Glomerular endothelial cell (primary cell): ENCODE measurements at places on chromosomes 6 and 20. TPM values are rescaled to one million over a fixed set of nuclear protein-coding genes. Genes with fewer than 3 reads are reported as not detected.

Gene KCNB1
- not detected in 2 replicates for total RNA-seq

Gene WDR46
- total RNA-seq, result 63.4 and 91.0 TPM in 2 replicates

Gene RAET1L
- not detected in 2 replicates for total RNA-seq

Gene DEFB124
- not detected in 2 replicates for total RNA-seq

Gene FILIP1
- 21.7 and 54.4 TPM in 2 replicates for total RNA-seq

Gene SCAF8
- 24.7 and 32.6 TPM in 2 replicates for total RNA-seq

Gene ERVFRD-1
- total RNA-seq, result 2.5 TPM in 2 replicates

Gene MYT1
- not detected in 2 replicates for total RNA-seq

DNA sequence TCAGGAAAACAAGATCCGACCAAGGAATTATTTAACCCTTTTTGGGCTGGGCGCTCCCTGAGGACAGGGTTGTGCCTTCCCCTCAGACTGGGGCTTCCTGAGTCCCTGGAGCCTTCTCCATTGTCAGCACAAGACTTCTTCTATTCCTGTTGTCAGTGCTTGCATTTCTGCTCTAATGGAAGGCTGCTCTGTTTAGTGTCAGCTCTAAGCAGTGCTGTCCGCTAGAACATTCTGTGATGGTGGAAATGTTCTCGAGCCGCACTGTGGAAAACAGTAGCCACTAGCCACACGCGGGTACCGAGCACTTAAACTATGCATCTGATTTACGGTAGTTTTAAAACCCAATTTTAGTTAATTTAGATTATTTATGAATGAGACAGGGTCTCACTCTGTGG, 64.0 kb downstream of the VEGFA start:
- no peak for DNase-seq

- DNase-seq, result no peak
Measured at GRCh38 chr6:313087-313486, 20.8 kb downstream of the DUSP22 start.

DNA sequence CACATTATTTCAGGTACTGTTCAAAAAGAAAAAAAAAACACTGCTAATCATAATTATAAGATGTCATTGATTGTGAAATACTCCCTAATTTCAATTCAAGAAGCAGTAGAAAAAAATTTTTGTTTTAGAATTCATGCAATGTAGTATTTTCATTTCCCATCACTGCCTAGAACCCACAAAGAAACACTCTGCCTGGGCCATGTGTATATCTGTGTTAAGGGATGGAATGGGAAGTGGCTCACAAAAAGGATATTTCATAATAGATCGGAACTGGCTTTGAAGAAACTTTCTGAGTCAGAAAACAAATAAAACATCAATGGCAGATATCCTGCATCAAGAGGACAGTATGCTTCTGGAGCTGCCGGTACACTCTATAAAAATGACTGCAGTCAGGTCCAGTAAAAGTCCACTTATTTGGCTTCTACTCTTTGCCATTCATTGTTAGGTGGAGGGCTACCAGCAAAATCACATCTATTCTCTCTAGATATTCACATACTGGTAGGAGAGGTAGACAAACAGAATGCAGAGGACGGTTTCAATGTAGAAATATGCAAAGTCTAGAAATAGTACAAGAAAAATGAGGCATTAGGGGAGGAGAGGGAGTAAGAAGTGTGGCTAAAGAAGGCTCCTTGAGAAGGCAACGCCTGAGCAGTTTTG, 135.0 kb upstream of the TNFAIP3 start:
- no peak for DNase-seq

DNA sequence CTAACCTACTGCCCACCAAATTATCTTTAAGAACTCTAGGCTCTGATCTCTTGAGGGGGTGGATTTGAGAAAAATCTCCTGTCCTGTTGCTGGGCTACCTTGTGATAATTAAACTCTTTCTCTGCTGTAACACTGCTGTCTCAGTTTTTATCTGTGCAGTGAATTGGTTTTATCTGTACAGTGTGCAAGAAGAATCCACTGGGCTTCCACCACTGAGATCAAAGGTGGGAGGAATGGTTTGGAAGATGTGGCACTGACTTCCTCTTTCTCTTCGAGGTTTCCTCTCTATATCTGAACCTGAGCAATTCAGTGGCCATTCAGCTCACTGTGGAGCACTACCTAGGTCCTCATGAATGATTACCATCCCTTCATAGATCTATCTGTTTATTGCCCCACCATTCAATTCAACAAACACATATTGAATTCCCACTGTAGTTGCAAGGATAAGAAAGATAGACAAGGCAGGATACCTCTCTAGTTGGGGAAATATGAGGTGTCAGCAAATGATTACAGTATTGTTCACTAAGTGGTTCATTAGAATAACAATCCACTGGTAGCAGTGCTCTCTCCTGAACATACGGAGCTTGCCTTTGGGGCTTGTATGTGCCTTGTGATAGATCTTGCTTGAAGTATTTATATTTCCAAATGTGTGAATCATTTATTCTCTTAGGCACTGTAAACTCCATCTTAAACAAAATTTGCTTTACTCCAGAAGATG, 172.1 kb upstream of the ARG1 start:
- DNase-seq, result no peak

- DNase-seq, result no peak
Measured at GRCh38 chr6:137227871-137228302, 8.7 kb upstream of the IFNGR1 start.

DNA sequence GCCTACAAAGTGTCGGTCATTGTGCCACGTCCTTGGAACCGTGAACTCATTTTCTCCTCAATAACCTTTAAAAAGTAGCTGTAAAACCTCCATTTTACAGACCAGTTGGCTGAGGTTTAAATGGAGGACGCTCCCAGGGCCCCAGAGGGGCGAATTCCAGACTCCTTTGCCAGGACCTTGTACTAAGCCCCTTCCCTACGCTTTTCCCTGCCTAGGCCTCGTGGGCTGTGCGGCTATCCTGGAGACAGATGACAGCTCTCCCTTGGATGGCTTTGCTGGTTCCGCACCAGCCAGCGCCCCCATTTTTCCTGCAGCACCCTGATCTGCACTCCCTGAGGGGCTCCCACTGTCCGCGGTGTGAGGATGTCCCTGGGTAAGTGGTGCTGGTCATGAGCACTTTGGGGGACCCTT, 12.1 kb upstream of the SNHG17 start:
- DNase-seq, result no peak

DNA sequence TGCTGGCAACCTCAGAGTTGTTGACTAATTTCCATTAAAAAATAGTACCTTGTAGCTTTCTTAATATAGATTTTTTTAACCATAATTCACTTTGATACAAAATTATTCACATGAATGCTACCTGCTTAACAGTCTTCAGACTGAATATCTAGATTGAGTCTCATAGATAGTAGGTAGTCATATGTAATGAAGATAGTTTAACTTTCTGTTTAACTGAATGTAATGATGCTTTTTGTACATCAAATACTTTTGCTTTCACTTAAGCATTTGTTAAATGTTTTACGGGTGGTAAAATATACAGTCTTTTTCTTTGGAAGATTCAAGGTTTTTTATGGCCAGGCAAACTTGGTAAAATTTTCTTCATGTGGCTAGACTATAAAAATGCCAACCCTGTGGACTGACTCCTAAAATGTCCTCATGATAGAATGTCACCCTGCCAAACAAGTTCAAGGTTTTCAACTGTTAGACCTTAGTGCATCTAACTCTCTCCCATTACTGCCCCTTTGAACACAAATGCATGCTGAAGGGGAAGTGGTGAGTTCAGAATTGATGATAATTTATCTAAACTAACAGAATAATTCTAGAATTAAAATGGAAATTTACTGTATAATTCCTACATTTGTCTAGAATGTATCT, 16.4 kb downstream of the TBPL1 start:
- no peak for DNase-seq

DNA sequence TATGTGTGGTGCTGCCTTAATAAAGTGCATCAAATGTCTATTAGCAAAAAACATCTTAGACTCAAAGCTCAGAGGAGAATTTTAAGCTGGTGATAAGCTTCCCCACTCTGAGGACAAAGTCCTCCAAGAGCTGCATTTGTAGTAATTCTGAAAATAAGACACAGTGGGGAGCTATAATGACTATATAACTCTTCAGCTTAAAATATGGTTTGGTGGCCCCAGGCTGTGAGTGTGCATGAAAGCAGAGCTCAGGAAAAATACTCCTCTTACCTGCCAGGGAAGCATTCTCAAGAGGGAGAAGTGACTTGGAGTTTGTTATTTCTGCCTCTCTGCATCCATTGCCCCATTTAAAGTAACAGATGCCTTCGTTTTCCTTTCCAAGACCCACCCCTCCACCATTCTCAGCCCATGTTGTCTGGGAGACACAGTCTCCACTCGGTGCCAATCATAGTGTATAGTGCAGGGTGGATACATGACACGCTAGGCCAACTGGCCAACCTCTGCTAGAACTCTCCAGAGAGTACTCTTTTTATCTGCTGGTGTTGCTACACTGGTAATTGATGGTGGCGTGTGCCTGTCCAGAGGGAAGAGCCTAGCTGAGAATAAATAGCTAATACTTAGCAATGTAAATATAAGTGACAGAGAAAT, 229.2 kb downstream of the PHF3 start:
- no peak for DNase-seq

DNA sequence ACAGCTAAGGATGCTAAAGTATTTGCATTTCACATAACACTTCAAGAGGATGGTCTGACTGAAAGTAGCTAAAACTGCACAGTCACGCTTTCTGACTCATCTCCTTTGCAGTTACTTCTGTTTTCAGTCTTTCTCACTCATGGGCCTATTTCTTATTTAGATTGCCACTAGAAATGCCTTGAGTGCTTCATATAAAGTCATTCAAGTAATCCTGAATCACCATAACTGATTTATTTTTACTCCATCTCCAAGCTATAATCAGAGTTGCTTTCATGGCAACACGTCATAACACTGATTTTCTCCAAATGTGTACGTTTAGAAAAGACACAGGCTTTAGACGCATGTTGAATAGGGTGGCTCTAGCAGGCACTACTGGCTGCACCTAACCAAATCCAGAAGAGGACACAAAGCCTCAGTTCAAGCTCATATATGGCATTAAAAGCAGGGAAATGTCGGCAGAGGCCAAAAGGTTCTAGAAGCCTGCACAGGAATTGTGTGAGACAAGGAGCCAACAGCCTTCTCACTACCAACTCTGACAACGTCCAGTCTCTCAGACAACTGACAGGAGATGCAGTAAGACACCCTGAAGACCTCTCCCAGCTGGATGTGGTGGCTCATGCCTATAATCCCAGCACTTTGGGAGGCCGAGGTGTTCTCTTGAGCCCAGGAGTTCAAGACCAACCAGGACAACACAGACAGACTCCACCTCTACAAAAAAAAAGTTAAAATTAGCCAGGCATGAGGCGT, 64.1 kb upstream of the BEND6 start:
- DNase-seq, result no peak

DNA sequence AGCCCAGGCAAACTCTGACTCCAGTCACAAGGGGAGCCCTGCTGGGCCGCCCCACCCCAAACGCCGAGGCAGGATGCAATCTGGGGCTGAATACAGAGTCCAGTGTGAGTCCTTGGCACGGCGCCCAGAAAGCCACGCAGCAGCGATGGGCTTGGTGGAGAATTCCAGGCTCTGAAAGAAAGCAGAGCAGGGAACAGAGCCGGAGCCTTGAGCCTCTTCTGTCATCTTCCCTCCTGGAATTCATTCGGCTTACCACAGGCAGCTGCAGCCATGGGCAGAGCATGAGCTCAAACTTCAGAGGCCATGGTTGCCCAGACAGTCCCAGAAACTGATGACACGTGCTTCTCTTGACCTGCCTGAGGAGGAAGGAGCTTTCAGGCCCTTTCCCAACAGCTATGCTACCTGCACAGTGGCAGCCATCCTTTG, 441.1 kb upstream of the JARID2 start:
- DNase-seq, result no peak

GRCh38 chr20:62975251-62975760, 22.8 kb downstream of the SLC17A9 start:
- DNase-seq, result no peak

DNA sequence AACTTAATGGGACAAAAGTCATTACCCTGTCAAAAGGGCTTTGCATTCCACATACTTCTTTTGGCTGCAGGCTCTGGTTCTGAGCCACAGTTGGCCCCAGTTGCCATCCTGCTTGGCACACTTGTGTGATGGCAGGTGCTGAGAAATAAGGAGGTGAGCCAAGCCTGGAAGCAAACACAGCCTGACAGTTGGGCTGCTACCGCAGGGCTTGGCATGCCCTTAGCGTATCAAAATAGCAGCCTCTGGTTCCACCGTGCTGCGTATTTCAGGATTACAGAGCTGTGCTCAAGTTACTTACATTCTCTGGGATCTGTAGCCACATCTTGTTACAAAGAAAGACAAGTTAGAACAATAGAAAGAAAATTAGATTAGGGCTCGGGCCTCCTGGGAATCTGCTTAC, 11.1 kb downstream of the MTHFD1L start:
- no peak for DNase-seq

DNA sequence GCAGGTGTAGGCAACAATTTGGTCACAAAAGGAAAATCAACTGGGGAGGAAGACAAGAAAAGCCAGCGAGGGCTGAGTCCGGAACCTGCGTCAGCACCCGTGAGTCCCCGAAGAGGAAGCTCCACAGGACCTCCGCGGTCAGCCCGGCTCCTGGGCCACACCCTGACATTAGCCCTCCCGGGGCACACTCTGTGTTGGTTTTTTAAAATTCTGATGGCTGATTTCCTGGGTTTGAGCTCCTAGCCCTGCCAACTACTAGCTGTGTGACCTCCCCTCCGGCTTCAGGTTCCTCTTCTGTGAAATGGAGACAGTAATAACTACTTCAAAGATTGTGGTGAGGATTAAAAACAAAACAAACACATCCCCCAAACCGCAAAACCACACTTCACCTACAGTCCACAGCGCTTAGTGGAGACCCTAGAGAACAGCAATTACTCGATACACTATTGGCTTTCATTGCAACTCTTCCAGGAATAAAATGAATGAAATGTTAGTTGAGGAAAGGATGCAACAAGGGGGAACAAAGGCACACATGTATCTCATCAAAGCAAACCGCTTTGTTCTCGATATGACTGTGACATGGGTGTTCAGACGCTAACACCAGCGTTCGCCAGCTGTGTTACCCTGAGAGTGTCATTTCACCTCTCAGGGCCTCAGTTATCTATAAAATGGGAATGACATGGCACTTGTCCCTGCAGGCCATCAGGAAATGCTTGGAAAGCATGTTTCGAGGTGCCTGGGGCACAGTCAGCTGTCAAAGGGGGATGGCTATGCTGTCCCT, 985 bp downstream of the ZBP1 start:
- no peak for DNase-seq

GRCh38 chr6:4522453-4522852, 253.8 kb upstream of the CDYL start:
- DNase-seq, result no peak

- no peak for DNase-seq
Measured at GRCh38 chr6:11951868-11952267, 60.2 kb upstream of the HIVEP1 start.

- DNase-seq, result no peak
Measured at GRCh38 chr20:1229541-1229940, 3.7 kb downstream of the RAD21L1 start.

GRCh38 chr6:84645000-84645399, 119.4 kb downstream of the TBX18 start:
- DNase-seq, result no peak

DNA sequence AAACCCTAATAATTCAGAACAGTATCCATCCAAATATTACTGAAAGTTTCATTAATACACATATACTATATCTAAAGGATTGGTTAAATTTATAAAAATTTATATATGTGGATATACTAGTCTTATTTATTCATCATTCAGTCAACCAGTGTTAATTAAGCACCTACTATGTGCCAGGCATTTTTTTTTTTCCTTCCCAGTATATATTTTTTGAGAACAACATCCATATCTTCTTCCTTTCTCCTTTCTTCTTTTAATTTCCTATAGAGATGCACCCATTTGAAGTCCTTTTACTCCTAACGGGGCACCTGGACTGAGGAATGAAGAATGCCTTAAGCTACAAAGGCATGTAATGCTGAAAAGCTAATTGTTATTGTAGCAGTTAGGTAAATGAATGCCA, 72.8 kb downstream of the SESN1 start:
- DNase-seq, result no peak
